ENCODE measurements at places on chromosomes 13 and 19.

DNA sequence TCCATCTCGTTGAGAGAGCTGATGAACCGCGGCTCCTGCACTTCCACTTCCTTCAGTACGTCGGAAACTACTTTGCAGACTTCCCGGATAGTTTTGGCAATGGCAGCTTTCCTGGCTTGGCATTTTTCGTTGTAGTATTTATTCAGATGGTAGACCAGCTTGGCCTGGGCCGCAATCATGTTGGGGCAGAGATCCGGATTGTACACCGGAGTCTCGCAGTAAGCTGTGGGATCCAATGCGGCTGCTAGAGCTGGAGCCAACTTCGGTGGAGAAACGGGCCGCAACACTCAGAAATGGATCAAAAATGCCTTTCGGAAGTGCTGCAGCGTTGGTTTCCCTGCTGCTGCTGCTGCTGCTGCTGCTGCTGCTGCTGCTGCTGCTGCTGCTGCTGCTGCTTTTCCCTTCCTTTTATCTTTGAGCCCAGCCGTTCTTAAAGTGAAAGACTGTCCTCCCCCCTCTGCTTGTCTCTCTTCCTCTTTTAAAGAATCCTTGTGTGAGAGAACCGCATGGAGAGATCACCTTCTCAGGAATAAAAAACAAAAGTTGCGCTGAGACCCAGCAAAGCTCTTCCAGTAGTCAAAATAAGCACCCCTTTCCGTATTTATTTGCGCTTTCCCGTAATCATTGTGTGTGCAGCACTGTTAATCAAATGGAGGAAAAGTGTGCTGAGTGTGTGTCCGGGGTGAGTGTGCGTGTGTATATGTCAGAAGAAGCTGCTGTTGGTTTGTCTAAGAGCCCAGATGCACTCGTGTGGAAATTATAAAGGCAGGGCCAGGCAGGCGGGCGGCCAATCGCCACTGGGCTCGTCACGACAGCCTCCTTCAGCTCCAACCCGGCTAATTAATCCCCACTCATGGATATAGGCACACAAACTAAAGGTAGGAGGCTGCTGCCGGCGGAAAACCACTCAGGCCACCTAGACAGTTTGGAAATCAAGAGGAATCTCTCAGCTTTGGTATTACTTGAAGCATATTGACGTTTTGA lies at the start of gene MAB21L1:
MAB21L1 (minus strand) TSS at position 730 of the 984 bp plus-strand sequence; CDS start at position 179, 551 bp downstream.
- no peak for DNase-seq

GRCh38 chr13:30697177-30697953 lies 38.0 kb upstream of the ALOX5AP start:
- DNase-seq, result no peak

GRCh38 chr13:104984296-104984818 lies 1551.1 kb downstream of the EFNB2 start:
- peak; percentile 11 for DNase-seq

DNA sequence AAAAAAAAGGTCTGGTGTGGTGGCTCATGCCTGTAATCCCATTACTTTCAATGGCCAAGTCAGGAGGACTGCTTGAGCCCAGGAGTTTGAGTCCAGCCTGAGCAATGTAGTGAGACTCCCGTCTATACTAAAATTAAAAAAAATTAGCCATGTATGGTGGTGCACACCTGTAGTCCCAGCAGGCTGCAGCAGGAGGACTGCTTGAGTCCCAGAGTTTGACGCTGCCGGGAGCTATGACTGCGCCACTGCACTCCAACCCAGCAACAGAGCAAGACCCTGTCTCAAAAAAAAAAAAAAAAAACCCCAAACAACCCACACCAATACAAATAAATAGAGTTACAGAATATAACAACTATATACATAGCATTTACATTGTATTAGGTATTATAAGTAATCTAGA lies 65.7 kb downstream of the MICU2 start:
- DNase-seq, result no peak

- no peak for DNase-seq
Measured at GRCh38 chr13:103410002-103410401, 343.8 kb upstream of the SLC10A2 start.

DNA sequence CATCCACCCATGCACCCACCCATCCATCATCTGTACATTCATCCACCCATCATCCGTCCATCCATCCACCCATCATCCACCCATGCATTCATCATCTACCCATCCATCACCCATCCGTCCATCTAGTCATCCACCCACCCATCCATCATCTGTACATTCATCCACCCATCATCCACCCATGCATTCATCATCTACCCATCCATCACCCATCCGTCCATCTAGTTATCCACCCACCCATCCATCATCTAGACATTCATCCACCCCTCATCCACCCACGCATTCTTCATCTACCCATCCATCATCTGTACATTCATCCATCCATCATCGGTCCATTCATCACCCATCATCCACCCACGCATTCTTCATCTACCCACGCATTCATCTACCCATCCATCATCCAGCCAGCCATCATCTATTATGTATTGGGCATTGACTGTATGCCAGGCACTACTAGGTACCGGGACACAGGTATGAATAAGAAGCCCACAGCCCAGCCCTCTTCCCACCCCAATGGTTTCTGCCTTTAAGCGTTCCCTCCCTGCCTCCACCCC lies 16.7 kb upstream of the GALP start:
- DNase-seq, result no peak

DNA sequence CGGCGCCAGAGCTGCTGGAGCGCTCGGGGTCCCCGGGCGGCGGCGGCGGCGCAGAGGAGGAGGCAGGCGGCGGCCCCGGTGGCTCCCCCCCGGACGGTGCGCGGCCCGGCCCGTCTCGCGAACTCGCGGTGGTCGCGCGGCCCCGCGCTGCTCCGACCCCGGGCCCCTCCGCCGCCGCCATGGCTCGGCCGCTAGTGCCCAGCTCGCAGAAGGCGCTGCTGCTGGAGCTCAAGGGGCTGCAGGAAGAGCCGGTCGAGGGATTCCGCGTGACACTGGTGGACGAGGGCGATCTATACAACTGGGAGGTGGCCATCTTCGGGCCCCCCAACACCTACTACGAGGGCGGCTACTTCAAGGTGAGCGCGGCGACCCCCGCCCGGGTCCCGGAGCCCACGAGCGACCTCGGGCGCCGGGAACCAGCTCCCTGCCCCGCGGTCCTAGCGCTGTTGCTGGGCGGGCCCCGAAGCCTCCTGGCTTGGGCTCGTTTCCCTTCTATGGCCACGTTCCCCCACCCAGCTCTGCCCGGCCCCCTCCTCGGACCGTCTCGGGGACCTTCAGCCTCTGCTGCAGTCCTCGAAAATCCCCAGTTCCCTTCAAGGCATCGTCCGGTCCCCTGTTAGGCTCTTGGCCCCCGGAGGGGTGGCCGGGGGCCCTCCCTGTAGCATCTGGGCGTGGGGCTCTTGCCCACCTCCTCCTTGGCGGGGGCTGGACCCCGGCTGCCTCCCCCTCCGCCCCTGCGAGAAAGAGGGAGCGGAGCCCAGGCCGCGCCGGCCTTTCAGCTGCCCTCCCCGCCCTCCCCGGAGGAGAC lies at the start of gene CDC34:
CDC34 (plus strand) TSS at position 8 of the 808 bp plus-strand sequence; CDS start at position 180, 172 bp downstream.
- no peak for DNase-seq

- no peak for DNase-seq
Measured at GRCh38 chr19:16208847-16209665, 11.3 kb downstream of the AP1M1 start.

- DNase-seq, result no peak
Measured at GRCh38 chr19:6818246-6818645, 45.7 kb downstream of the VAV1 start.

DNA sequence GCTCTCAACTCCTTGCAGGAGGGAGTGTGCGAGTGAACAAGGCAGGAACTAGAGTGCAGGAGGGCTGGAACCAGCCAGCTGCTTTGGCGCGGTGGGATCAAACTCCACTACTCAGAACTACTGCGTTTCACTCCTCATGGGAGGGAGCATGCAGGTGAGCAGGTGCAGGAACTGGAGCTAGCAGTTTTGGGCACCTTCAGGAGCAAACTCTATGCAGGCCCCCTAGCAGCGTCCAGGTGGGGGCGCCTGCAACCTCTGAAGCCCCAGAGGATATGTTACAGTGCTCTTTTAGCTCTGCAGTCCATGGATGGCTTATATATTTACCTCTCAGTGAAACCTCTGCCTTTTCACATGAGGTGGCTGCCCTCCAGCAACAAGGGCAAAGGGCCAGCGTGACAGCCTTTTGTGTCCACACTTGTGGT lies 1303.4 kb downstream of the PCDH9 start:
- no peak for DNase-seq

GRCh38 chr19:36837176-36837905 lies 846 bp downstream of the ZNF790 start:
- DNase-seq, result no peak

- DNase-seq, result no peak
Measured at GRCh38 chr13:30871588-30872275, 34.3 kb upstream of the MEDAG start.

- DNase-seq, result peak; percentile 18
Measured at GRCh38 chr19:2167896-2168618, 4.3 kb downstream of the DOT1L start.

GRCh38 chr19:19342086-19343015 lies 21.7 kb downstream of the MAU2 start:
- DNase-seq, result no peak

GRCh38 chr13:36706755-36707154 lies 32.9 kb downstream of the SERTM1 start:
- no peak for DNase-seq

DNA sequence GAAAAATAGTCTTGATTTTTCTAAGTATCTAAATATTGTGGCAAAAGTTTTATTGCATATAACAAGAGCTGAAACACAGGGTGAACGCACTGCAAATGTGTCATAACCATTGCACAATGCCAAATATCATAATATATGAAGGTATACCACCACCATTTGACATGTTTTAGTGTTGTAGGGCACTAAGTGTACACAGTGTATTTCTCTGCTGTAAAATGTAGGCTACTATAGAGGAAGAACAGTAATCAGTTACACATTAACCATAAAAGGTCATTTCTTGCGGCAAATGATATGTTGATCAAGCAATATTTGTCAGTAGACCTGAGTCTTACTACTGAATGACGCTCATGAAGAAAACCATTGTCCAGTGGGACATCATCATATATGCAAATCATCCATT lies 18.3 kb upstream of the KLF5 start:
- DNase-seq, result no peak

DNA sequence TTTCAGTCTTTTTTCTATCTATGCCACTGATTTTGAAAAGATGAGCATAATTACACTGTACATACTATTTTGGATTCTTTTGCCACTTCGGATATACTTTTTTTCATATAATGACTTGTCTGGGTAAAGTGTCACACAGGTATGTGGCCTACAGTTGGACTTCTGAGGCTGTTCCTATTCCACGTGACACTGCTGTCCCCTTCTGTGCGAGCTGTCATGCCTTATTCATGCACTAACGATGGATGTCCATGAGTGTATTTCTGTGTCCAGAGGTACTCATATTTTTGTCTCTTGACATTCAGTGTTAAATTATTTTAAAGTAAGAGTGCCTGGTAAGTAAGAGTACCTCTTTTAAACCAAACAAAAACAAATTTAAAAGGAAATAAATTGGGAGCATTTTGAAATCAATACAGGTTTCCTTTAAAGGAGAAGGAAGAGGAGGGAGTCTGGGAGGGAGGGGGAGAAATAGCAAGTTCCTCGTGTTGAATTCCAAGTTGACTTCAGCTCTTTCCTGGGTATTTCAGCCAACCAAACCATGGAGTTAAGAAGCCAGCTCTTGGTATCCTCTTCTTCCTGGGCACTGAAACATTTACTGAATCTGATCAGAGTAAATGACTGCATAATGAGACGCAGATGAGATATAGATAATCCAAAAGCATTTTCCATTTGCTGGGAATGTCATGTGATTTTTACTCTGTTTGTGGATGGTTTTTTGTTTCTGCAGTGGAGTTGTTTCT lies 61.3 kb downstream of the TNFRSF19 start:
- no peak for DNase-seq

DNA sequence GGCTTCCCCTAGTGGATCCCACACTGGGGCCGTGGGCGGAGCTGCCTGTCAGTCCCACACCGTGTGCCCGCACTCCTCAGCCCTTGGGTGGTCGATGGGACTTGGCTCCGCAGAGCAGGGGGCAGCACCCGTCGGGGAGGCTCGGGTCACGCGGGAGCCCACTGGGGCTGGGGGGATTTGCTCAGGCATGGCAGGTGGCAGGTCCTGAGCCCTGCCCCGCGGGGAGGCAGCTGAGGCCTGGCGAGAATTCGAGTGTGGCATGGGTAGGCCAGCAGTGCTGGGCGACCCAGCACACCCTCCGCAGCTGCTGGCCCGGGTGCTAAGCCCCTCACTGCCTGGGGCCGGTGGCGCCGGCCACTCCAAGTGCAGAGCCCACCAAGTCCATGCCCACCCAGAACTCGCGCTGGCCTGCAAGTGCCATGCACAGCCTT lies 481.7 kb upstream of the PRR20A start:
- no peak for DNase-seq

GRCh38 chr19:46373491-46374359 lies 26.8 kb downstream of the PPP5C start:
- no peak for DNase-seq

- DNase-seq, result no peak
Measured at GRCh38 chr19:4095488-4095844, 28.5 kb downstream of the MAP2K2 start.

DNA sequence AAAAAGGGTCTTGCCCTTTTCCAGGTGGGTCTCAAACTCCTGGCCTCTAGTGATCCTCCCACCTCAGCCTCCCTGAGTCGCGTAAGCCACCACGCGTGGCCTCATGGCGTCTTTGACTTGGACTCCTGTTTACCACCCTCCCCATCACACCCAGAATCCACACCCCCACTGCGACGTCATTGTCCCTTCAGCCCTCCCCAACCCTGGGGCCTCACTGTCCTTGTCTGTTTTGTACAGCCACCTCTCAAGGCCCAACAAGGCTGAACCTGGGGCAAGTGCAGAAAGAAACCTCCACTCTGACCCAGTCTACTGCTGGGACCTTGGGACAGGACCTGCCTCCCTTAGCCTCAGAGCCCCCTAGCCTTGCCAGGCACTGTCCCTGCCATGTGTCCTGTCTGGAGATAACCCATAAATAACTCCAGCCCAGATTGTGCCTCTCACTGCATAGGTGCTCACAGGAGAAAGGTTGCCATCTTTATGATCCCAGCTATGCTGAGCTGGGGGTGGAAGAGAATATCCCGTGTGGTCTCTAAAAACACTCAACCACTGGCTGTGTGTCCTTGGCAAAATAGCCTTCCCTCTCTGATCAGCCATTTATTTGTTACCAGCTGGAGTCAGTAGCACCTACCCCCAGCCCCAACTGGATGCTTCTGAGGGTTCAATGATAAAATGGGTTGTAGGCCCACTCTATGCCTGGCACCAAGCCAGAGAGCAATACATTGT lies 1.8 kb upstream of the IFI30 start:
- no peak for DNase-seq

DNA sequence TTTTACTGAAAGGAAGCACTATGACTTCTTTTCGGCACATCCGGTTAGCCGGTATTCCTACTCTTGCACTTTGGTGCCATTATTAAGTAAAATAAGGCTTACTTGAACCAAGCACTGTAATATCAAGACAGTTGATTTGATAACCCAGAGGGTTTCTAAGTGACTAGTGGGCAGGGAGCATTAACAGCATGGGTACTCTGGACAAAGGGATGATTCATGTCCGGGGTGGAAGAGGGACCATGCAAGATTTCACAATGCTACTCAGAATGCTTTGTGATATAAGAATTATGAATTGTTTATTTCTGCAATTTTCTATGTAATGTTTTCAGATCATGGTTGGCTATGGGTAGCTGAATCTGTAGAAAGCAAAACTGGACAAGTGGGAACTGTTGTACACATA lies 282.1 kb downstream of the TDRD3 start:
- DNase-seq, result no peak

GRCh38 chr19:58325311-58326022 lies 1.3 kb upstream of the ZSCAN22 start:
- peak; percentile 14 for DNase-seq
